GM23338 (cell line): ENCODE measurements at places on chromosomes 7 and 10. TPM values are rescaled to one million over a fixed set of nuclear protein-coding genes. Genes with fewer than 3 reads are reported as not detected.

GRCh38 chr10:110857265-110858171 lies 14.2 kb upstream of the PDCD4 start:
- DNase-seq: no peak

- DNase-seq: peak; percentile 41
Observed at GRCh38 chr10:15695852-15696251, 23.9 kb downstream of the ITGA8 start.

- DNase-seq: no peak
Observed at GRCh38 chr10:31148951-31149350, 117.3 kb upstream of the ZNF438 start.

GRCh38 chr7:52944921-52945320 lies 90.5 kb upstream of the POM121L12 start:
- no peak for DNase-seq

GRCh38 chr10:132406181-132406580 lies 9.2 kb downstream of the PWWP2B start:
- no peak for DNase-seq

DNA sequence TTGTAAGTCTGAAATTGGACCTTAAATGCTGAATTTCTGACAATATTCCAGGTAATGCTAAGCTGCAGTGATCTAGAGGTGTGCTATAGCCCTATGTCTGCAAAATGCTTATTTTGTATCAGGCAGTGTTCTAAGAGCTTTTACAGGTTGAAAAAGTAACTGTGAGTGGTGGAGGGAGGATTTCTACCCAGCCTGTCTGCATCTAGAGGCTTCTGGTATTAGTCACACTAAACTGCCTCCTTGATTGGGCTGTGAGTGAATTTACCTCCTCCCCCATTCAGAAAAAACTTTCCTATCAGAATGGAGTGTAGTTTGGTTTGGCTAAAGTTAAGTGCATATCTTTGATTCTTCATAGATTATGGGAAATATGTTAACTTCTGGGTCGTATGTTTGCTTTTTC lies 56.8 kb downstream of the BBS9 start:
- peak; percentile 40 for DNase-seq

GRCh38 chr10:59965899-59966650 lies 59.7 kb upstream of the CCDC6 start:
- DNase-seq: no peak

DNA sequence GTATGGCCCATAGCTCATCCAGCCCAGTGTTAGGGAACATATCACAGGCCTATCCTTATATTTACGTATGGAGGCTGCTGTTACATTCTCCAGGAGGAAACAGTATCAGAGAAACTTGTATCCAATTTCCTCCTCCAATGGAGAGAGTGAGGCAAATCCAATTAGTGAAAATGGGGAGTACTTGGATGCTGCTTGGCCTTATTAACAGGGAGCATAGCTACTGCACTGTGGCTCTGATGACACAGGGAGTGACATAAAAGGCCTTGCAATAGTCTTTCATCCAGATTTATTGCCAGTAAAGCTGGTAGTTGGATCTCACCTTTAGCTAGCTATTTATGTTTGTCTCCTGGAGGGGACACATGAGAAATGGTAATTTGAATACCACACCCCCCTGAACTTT lies 313.2 kb upstream of the MTPN start:
- no peak for DNase-seq

DNA sequence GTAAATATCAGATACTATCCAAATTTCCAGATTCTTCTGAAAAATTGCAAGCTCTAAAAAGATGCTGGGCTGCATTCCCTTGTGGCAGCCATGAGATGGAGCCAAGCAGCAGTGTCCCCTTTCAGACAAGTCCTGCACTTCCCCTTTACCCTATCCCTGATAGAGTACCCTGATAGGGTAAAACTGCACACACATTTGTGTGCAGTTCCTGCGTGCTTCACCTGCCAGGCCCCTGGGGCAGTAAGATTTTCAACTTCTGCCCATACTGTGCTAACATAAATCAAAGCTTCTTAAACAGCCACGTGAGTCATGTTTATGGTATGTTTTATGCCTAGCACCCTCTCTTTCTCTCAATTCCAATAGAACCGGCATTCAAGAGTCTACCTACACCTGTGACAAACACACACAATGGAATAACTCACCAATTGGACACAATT lies 52.2 kb downstream of the IFIT5 start:
- peak; percentile 48 for DNase-seq

DNA sequence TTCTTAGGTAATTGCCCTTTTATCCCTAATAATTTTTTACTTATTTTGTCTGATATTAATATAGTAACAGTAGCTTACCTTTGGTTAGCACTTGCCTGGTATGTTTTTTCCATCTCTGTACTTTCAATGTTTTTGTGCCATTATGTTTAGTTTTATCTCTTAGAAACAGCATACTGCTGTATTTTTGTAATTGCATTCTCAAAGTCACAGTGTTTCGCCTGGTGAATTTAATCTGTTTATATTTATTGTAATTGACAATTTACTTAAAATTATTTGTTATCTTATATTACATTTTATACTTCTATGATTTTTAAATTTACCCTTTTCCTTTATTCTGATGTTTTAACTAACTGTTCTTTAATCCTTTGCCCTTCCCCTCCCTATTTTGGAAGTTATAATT lies 166.4 kb downstream of the RELN start:
- no peak for DNase-seq

- peak; percentile 78 for DNase-seq
Observed at GRCh38 chr10:21173802-21174714, 276.9 kb upstream of the NEBL start.

DNA sequence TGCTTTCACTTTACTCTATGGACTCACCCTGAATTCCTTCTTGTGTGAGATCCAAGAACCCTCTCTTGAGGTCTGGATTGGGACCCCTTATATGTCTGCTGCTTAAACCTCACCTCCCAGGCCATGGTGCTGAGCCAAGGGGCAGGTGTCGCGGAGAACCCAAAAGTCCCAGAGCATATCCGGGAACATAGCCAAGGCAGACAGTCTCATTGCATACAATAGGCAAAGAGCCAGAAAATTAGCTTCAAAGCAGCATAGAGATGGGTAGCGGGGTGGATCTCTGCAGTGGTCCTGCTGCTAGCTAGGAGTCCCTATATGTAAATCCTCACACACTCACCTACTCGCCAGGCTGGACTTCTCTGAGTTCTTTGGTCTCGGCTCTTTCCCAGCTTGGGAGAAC lies 5.5 kb downstream of the CCL24 start:
- DNase-seq: no peak

- DNase-seq: peak; percentile 82
Observed at GRCh38 chr10:89029785-89030437, 39.3 kb downstream of the FAS start.

DNA sequence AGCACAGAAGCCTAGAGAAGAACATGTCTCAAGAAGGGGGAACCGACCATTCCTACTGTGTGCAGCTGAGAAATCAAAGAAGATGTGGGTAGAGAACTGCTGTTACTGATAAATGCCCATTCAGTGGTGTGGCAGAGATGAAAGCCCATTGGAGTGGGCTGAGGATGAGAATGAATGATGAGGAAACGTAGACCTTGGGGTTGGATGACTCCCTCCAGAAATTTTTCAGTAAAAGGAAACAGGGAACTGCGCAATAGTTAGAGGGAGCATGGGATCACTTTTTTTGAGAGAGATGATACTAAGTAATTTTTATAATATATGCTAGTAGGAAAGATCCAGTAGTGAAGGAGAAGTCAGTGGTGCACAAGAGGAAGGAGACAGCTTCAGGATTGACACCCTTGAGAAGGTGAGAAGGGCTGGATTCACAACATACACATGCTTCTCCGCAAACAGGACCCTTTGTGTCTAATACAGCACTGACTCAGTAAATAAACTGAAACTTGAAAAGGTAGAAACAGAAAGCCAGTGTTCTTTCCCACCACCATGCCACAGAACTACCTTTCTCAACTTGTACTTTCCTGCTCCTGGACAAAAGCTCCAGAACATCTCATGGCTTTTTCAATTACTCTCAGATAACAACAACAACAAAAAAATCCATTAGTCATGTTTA lies 104.7 kb upstream of the IL6 start:
- no peak for DNase-seq

GRCh38 chr7:159068488-159068811 lies 76.2 kb downstream of the VIPR2 start:
- DNase-seq: no peak

DNA sequence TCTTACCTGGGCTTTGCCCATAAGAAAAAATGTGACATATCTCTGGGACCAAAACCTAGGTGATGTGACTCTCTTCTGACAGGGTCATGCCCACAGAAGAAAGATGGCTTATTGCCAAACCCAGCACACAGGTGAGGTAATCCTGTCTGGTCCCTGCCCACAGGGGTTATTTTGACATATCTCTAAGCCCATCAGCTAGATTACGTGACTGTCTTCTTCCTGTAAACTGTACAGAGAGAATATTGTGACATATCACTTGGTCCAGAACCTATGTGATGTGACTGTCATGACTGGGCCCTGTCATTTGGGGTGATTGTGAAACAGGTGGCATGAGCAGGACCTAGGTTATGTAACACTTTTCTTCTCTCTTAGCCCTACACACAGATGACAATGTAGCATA lies 48.8 kb upstream of the ZNF680 start:
- DNase-seq: no peak

DNA sequence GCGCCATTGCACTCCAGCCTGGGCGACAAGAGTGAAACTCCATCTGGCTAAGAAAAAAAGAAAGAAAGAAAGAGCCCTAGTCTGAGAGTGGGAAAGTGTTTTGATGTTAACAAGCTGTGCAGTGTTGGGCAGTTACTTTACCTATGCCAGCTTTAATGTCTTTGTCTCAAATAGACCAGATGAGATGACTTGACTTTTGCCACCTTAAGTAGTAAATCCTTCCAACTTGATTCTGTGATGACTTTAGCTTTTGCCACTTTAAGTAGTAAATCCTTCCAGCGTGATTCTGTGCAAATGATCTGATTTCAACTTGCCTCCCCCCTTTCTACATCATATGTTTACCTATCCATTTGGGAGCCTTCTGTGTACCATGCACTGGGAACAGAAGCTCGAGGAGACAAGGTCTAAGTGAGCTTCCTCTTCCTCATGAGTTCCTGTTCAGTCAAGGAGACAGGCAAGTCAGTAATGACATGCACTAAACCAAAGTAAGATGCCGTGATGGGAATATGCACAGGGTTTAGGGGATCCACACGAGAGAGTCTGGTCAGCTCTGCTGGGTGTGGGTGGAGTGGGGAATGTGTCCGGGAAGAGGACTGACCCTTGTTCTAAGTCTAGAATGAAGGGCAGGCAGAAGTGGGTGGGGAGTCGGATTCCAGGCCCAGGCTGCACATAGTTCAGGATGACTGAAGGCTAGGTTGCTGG lies 17.2 kb downstream of the INPP5F start:
- DNase-seq: no peak

DNA sequence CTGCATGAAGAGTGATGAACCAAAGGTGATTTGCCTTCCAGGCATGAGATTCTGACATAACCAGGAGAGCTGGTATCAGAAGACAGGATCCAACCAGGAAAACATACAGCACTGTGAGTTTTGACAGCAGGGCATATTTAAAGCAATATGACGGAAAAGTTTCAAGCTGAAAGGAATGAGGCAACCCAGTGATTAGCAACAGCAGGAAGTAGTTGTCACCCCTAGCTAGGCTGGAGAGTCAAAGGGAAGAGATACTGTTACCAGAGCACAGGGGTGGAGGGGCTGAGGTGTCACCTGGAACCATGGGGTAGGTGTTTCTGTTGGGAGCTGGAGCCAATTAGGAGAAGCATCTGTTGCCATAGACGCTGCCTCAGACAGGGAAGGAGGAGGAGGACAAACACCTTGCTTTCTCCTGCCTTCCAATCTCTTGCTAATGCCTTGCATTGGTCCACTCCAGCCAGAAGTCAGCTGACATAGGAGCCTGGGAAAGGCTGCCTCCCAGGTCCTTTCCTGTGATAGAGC lies 125.4 kb upstream of the SORCS3 start:
- DNase-seq: peak; percentile 27

DNA sequence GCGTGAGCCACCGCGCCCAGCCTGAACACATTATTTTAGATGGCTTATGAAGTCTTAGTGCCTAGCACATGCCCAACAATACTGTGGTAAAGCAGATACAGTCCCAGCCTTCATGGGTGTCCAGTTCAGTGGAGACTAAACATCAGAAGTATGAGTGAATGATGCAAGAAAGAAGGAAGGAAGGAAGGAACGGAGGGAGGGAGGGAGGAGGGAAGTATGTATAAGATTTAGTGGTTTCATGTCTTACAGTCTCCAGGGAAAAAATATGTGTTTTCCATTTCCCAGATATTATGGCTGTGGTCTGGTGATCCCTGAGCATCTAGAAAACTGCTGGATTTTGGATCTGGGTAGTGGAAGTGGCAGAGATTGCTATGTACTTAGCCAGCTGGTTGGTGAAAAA lies 2.9 kb downstream of the AS3MT start:
- no peak for DNase-seq

DNA sequence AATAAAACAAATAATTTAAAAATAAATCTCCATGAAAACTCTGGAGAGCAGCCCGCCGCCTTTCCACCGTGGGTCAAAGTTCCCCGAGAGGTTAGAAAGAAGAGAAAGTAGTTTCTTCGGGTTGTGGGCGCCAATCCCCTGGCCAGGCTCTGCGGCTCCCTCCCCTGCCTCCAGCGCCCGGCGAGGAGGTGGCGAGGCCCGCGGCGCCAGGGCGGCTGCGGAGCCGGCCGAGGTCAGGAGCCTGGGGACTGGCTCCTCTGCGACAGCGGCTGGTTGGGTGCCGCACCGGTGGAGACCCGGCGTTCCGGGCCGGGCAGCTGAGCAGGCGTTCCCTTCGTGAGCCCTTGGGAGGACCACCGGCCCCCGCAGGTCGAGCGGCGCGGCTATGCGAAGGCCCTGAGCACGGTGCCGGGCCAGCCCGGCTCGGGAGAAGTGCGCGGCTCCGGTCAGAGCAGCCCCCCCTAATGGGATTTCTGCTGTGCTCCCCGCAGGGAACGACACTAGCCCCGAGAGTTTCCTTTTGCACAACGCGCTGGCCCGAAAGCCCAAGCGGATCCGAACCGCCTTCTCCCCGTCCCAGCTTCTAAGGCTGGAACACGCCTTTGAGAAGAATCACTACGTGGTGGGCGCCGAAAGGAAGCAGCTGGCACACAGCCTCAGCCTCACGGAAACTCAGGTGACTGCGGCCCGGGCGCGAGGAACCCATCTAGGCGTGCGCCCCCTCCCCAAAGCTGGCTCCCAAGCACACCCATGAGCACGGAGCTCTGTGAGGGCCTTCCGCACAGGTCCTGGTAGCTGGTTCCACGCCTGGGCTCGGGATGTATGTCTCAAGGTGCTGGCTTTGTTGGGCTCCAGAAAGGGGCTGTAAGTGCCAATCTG lies 2.8 kb downstream of the EMX2 start:
- peak; percentile 58 for DNase-seq

GRCh38 chr7:149289262-149289661 lies 27.3 kb downstream of the ZNF783 start:
- no peak for DNase-seq

- no peak for DNase-seq
Observed at GRCh38 chr10:126638542-126638941, 32.0 kb downstream of the C10orf90 start.

- DNase-seq: no peak
Observed at GRCh38 chr10:64484811-64485330, 963.7 kb downstream of the REEP3 start.

Gene RSBN1L
- 19.7 and 20.0 TPM in 2 replicates for total RNA-seq

Gene EBLN1
- total RNA-seq: not detected in 2 replicates

Gene ASZ1
- not detected in 2 replicates for total RNA-seq

Gene ANXA8
- not detected in 2 replicates for total RNA-seq

Gene ZNF655
- total RNA-seq: 55.8 and 61.3 TPM in 2 replicates

Gene GRIFIN
- not detected in 2 replicates for total RNA-seq
